ENCODE measurements at places on chromosomes 1 and 21.

GRCh38 chr1:179448437-179449149, 82.8 kb downstream of the AXDND1 start:
- no peak for DNase-seq

DNA sequence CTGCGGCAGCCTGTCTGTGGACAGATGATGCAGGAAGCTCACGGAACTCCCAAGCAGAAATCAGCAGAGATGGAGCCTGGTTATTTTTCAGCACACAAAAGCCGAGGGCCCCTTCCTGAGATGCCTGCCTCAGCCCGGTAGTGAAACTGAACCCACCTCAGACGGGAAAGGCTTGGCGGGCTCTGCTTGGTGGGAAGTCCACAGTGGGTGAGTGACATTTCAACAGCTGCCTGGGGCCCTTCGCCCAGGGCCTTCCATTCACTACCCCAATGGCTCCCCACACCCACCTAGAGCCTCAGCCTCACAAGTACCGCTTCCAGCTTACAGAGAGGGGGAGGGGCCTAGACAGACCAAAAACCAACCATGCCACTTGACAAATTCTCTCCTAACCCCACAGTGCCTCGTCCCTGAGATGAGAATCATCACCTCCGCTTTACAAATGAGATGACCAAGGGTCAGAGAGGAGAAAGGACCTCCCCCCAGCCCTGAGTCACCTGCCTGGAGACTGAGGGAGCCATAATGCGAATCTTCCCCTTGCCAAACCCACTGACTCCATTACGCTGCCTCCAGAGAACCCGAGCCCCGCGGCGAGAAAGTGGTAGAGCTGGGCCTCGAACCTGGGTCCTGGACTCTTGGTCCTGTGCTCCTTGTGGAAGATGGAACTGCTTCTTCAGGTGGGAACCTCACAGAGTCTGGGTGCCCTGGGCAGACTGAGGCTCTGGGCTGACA, 3.4 kb upstream of the ECE1 start:
- peak; percentile 87 for DNase-seq

GRCh38 chr1:36913016-36913415, 121.3 kb downstream of the GRIK3 start:
- no peak for DNase-seq

GRCh38 chr1:161910604-161911003, 113.1 kb downstream of the OLFML2B start:
- no peak for DNase-seq

- no peak for DNase-seq
These were observed 7.5 kb downstream of the MPL start for GRCh38 chr1:43345120-43345519.

DNA sequence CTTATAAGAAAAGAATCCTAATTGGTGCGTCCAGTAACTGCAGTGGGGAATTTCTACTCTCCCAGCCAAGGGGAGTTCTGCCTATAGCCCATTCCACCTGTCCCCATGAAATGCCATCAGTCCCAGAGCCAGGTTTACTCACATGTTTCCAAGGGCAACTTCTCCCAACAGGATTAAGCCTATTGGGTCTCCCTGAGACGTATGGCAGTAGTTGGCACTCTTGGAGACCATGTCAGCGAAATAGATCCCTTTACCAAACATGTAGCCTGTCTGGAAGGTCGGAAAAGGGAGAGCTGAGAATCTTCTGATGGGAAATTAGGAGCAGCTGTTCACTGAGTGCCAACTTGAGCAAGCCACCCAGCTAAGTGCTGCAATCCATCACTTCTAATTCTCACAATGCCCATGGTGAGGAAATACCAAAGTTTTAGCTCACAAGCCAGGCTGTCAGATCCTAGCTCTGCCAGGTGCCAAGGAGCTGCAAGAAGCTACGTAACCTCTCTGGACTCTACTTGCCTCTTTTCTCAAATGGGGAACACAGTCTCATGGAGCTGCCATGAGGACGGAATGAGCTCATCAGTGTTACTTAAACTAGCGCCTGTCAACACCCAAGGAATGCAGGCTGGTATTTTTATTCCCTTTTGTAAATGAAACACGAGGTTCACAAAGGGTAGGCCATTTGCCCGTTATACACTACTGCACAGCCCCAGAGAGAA, 43.9 kb downstream of the PARP1 start:
- no peak for DNase-seq

- DNase-seq = no peak
These were observed 10.6 kb upstream of the EXO1 start for GRCh38 chr1:241837416-241837815.

- no peak for DNase-seq
These were observed 17.0 kb upstream of the SUCO start for GRCh38 chr1:172515927-172516326.

- no peak for DNase-seq
These were observed 580 bp upstream of the ATP5PO start for GRCh38 chr21:33916200-33916567.

GRCh38 chr1:32005522-32005921, 8.1 kb upstream of the KHDRBS1 start:
- DNase-seq = no peak

DNA sequence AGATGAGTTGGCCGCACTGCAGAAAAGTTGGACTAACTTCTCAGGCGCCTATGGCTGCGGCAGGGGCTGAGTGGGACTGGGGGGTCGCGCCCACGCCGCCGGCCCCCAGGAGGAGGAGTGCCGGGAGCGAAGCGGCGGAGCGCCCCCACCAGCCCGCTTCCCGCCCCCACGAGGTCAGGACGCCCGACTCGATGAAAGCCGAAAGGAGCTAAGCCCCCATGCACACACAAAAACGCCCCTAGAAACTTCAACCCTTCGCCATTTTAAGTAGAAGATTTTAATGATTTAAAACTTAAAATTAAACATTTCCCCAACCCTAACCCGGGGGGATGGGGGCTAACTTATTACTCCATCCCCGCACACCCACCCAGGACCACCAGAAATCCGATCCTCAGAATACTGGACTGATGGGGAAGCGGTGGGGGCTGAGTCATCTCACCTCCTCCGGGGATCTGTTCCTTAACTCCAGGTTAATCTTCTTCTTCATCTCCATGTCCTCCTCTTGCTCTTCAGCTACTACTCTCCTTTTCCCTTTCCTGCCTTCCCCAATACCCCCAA, 539 bp downstream of the ANP32E start:
- peak; percentile 49 for DNase-seq
